ENCODE measurements at places on chromosomes 6 and 20.

DNA sequence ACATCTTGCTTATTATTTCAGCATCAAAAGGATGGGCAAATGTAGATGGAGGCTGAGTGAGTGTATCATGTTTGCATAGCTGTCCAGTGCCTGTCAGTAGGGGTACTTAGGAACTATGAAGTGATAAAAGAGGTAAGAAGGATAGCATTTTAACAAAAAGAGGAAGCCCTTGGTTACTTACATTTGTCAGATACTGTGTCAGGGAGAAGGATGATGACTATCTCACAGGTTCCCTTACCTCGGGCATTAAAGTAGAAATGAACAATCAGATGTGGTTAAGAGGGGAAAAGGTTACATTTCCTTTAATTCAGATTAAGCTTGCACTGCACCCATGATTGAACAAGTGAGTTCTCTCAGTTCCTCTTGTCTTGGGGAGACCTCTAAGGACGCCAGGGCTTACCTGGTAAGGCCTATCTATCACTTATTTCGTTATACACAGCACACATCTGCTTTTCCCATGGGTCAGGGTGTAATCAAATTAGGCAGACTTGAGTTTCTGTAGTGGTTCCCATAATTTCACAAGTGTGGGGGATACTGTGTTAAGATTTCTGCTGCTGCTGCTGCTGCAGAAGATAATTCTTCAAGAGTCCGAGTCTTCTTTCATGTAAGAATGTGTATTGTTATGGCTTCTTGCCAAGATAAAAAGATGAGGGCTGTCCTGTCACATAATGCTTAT, 4.5 kb downstream of the FOXO3 start:
- DNase-seq = no peak

DNA sequence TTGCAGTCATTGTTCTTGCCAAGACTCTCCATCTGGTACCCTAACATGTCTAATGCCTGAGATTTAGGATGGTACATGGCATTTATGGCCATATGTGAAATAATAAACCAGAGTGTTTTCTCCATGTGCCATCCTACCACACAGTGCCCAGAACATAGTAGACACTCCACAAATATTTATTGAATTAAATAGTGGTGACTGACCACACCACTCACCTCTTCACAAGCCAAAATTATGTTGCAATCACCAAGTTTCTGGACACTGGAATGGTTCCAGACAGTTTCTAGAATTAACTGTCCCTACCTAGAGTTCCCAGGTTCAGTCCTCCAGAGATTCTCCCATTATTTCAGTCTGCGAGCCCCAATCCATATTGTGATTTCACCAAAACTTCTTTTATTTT, 427.3 kb downstream of the KIF16B start:
- no peak for DNase-seq

DNA sequence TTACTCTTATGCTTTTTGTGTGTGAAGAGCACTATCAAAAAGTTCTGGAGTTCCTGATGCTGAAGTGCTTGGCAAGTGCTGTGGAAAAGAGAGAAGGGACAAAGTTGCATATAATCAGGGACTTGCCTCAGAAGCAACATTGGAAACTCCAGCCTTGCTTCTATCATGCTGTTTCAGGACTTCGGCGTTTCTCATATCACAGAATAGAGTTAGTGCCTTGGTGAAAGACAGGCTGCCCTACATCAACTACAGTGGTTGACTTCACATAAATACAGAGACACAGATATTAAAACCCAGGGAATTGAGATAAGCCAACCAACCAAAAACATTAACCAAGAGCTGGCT, 36.2 kb upstream of the CDKAL1 start:
- DNase-seq = no peak

- no peak for DNase-seq
These were observed 15.3 kb downstream of the AFDN start for GRCh38 chr6:167841981-167842380.

- no peak for DNase-seq
These were observed 92.3 kb downstream of the CNBD2 start for GRCh38 chr20:36060676-36061075.
